ENCODE measurements at places on chromosomes 11 and 22. TPM values are rescaled to one million over a fixed set of nuclear protein-coding genes. Genes with fewer than 3 reads are reported as not detected.

GRCh38 chr22:46638601-46639431, 18.6 kb downstream of the GRAMD4 start:
- no peak for DNase-seq

DNA sequence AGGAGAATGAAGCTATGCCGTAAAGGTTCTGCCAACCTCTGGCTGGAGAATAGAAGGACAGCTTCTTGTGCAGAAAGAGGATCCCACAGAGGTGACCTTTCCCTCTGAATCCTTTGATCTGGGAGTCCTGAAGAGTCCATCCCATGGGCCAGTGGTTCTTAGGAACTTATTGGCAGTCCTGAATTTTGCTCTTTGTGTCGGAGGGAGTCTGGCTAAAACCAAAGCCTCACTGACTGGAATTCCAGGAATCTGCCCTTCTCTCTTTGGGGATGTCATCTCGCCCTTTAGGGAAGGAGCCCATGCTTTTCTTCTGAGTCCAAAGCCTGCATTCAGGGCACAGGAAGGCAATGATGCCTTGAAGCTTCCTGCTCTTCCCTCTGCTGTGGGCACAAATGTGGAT, 45.5 kb downstream of the PKNOX2 start:
- DNase-seq = no peak

Gene ALDH3B1
- 6.1 TPM for total RNA-seq

DNA sequence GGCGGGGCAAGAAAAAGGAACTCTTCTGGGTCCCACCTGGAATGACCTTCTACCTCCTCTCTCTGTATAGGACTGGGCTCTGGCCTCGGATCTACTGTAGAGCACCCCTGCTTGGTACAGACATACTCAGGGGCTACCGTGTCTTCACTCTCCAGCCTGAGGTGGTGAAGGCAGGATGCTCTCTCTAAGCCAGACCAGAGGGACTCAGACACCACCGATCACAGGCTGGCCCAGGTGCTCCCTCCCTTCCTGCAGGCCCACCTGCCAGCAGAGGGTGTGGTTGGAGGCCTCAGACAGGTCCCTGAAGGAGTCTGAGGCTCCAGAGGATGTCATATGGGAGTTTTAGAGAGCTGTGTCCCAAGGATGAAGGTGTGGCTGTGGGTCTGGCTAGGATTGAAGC, 4.1 kb downstream of the NHERF4 start:
- DNase-seq = no peak

DNA sequence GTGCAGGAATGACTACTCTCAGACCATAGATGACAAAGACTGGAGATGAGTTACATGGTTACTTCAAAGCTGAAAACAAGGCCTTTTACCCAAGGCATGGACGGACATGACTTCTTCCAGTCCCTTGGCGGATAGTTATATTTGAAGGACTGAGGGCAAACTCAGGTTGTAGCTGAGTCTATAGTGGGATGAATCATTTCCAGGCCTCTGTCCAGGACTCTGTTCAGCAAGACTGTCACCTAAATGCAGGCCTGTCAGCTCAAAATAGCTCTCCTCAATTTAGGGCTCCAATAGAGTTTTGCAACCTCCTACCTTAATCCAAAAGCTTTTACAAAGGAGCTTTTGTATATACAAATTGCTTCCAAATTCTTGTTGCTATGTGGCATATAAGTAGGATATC, 24.3 kb upstream of the OR52J3 start:
- no peak for DNase-seq

Gene SCN4B
- 1.2 TPM for total RNA-seq

- DNase-seq = no peak
These were observed 121.8 kb upstream of the NTM start for GRCh38 chr11:131248588-131248987.

DNA sequence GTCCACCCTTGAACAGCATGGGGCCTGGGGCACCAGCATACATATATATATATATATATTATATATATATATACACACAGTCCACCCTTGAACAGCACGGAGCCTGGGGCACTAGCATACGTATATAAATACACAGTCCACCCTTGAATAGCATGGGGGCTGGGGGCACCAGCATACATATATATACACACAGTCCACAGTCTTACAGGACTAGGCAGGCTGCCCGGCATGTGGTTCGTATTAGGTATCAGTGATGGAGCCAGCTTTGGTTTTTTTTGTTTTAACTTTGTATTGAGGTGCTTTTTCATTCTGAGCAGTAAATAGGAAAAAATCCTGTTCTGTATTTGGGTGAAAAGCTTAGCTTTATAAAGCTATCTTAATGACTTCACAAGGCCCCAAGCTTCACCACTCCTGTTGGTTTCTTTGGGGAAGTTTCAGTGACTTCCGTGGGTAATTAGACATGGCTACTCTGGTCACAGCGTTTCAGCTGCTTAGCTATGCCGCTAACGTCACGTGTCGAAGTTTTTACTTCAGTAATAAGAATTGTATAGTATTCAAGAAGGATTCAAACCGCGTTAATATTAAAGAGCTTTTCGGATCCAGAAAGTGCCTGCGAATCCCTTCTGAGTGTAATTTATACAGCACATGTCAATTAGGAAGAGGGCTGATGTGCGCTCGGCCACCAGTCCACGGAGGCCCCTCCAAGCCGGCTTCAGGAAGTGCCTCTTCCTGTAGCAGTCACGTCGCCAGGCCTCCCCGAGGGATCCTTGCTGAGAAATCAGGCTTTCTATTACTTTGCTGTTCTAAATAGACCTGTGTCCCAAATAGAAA, 179.7 kb downstream of the TBC1D22A start:
- DNase-seq = no peak

Gene MMP13
- under 0.01 TPM for total RNA-seq

DNA sequence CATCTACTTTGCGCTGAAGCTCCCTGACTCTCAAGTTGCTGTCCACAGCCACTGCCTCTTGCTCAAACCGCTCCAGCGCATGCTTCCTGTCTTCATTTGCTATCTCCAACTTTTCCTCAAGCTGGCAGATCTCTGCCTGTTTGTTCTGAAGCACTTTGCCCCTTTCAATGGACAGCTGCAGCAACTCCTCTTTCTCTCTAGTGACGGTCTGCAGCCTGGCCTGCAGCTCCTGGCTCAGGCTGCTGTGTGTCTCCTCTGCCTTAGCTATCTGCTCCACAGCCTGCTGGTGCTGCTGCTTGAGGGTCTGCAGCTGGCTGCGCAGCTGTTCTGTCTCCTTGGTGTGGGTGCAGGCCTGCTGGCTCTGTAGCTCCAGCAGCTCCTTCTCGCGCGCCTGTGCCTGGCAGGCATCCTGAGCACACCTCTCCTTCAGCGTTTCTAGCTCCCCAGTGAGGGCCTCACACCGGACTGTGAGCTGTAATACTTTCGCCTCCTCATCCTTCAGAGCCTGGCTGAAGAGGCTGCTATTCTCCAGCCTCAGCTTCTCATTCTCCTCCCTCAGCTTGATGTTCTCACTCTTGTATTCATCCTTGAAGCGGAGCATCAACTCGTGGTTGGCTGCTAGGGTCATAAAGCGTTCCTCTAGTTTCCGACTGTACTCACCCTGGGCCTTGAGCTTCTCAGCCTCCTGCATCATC, 723 bp downstream of the CCDC89 start:
- DNase-seq = no peak
